Stimulated activated CD4-positive, alpha-beta T cell treated with anti-CD3 and anti-CD28 coated beads, TNF-alpha, amount 100 ng/mL, for 24 hours (primary cell): ENCODE measurements at places on chromosomes 7 and 10.

GRCh38 chr7:35255443-35256255 lies 1.7 kb upstream of the TBX20 start:
- no peak for DNase-seq

GRCh38 chr10:6044060-6044459 lies 18.1 kb downstream of the IL2RA start:
- no peak for DNase-seq

DNA sequence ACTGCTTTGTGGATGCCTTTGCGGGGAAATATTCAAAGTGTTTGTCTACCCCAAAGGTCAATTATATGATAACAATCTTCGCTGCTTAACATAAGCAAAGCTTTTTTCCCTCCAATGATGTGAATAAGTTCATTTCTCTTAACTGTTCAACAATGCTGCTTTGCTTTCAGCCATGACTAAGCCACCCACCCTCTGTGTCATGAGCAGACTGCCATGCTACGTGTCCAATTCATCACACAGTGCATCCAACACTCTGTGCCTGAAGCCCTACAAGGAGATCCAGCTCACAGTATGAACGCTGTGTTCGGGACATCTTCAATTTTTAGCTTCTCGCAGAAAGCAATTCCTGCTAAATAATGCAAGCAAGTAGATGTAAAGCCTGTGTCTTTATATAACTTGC lies 5.7 kb upstream of the TAS2R40 start:
- no peak for DNase-seq

- no peak for DNase-seq
Observed at GRCh38 chr10:23657677-23658076, 218.8 kb downstream of the OTUD1 start.

DNA sequence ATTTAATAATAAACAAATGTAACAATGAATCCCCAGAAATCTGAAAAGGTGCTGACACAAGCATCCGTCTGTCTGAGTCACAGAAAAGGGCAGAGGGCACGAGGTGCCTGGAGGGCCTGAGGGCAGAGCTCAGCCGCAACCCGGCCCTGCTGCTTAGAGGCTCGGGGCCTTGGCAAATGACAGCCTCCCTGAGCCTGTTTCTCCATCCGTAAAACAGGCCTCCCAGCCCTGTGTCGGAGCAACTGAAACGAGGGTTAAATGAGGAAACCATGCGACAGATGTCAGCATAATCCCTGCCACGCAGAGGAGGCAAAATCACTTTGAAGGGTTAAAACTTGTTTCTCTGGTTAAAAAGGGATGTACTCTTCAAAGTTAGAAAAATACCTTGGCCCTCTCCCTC lies 24.9 kb downstream of the NUDT1 start:
- no peak for DNase-seq

- DNase-seq, result no peak
Observed at GRCh38 chr7:128714701-128715495, 24.3 kb upstream of the CALU start.
